ENCODE measurements at places on chromosomes 2 and 18.

DNA sequence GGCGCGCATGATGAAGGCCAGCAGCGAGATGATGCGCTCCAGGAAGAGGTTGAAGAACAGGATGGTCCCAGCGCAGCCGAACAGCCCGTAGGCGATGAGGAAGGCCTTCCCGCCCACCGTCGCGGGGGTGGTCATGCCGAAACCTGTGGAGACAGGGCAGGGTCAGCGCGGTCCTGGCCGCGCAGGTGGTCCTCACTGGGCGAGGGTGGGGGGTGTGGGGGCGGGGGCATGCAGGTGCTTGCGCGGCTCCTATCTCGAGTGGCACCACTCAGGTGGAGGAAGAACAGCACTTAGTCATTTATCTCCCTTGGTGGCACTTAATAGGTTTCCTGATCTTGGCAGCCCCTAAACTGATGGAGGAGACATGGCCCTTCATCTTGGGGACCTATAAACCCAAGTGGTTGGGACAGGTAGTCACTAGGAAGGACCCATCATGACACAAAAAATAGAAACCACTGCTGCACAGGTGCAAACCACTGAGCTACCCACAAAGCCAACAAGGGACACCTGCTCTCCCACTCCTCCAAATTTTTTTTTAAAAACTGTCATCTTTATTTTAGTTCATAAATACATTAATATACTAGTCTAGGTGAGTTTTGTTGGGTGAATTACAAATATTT is 118.8 kb downstream of the MSH2 start:
- DNase-seq = no peak

DNA sequence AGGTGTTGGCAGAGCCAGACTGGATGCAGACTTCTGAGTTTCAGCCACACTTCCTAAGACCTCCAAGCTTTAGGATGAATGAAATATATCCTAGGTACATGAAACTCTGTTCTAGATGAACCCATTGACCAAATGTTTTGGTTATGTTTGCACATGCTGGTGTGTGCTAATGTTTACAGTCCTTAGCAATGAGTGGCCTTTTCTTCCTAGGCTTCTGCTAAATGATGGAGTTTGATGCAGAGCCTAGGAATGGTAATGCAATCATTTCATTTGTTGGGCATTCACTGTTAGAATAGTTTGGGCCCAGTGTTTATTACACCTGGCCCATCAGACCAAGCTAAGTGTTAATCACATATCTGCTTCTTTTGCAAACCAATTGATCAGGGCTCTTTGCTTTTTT is 464.7 kb downstream of the MEIS1 start:
- DNase-seq = no peak

DNA sequence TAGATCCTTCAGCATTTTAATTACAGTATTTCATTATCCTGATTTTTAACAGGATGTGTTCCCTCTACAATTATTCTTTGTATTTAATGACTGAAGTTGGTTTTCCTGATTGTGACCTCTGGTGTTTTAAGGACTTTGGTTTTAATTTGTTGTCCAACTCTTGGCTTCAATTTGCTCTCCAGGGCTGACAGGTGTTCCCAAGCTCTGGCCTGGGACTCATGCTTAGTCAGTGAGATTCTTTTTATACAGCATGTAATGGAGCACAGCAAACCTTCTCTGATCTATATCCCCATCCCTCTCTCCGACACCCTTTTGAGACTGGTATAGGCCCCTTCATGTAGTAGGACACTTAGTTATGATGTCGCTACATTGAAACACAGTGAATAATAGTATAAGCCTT is 896.3 kb downstream of the TSN start:
- DNase-seq = no peak

DNA sequence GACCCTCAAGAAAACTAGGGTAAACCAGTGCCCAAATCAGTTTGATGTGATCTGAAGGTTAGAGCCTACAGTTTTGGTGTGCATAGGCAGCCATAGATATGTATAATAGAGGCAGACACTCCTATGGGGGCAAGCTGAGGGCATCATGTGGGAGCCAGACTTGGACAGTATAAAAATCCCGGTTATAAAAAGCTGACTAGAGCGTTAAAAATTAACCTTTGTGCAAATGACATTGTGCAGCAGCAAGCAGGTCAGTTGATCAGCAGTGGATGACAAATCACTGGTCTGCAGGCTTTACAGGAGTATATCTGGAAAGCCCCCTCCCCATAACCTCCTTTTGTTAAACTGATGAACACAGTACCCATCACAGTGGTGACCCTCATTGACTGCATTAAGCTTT is 107.8 kb downstream of the CTNNA2 start:
- no peak for DNase-seq

- DNase-seq = no peak
Measured at GRCh38 chr2:112018846-112019245, 36.2 kb upstream of the TMEM87B start.

DNA sequence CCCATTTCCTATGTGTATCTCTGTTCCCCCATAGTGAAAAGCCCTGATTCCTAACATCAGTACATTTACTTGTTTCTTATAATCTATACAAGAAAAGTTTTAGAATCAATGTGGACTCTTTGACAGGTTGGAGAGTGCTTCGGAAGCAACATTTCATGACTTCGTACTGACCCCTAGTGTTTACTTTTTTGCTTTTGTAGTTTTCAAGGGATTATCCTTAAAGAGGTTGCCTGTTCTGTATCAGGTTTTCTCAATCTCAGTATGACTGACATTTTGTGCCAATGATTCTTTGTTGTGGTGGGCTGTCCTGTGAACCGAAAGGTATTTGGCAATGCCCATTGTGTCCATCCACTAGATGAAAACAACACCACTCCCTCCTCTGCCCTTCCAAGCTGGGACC is 43.3 kb upstream of the SERPINB2 start:
- DNase-seq = no peak

DNA sequence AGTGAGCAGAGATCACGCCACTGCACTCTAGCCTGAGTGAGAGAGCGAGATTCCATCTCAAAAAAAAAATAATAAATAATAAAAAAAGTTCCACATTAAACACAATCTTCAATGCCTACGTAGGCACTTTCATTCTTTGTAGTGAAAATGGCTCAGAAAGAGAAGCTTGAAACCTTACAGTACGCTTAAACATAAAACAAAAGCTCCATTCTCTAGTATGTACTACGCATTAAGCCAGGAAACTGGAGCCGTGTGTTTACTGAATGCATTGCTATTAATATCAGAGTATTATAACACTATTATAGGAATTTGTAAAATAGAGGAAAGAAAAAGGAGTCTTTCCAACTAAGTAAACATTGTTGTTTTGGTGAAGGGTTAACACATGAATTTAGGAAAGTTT is 41.3 kb upstream of the LMAN1 start:
- DNase-seq = no peak

- no peak for DNase-seq
Measured at GRCh38 chr2:62325398-62325797, 129.5 kb downstream of the B3GNT2 start.

DNA sequence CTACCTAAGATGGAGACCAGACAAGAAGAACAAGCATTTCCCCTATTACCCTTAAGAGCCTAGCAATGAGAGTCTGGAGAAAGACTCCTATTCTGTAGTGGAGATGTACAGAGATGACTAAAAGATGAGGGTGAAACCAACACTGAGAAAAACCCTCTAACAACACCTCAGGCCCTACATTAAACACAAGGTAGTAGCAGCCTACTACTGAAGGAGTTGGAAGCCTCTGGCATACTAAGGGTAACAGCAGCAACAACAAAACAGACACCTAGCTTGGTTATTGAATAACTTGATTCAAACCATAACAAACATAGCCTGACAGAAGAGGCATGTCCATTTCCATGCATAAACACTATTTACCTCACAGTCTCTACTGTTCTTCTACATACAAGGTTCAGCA is 60.5 kb downstream of the UGP2 start:
- DNase-seq = no peak
